ENCODE measurements at places on chromosomes 11 and 22.
A peak's percentile ranks its signal among the peaks of the same experiment; 100 is the strongest.

DNA sequence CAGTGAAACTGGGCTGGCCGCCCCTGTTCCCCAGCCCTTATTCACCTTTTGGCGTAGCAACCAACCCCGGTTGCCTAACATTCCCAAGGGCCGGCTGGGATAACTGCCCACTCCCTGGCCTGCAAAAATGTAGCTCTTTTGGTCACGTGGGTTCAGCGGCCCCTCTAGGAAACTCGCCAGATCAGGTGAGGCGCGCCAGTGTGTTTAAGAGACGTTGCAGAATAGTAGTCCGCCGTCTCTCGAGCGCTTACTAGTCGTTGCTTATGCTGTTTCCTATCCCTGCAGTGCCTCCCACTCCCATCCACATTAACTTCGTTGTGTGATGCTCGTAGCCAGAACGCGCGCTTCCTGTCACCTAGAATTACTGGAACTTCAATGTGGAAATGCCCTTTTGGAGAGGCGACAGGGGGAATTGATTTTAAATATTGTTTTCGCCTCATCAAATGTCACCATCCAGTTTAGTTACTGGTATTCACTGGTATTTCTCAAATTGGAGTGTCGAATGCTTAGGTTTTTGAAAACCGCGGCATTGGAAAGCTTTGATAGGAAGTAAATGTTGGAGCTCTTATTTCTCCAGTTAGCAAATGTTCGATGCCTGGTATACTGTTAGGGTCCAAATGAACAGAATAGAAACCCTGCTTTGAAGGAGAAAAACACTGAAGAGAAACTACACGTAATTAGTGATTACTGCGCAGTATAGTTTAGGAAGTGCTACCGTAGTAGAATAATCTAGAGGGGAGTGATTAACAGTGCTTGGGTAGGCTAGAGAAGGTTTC, 823 bp downstream of the CEP57 start:
- DNase-seq, result peak; percentile 24

DNA sequence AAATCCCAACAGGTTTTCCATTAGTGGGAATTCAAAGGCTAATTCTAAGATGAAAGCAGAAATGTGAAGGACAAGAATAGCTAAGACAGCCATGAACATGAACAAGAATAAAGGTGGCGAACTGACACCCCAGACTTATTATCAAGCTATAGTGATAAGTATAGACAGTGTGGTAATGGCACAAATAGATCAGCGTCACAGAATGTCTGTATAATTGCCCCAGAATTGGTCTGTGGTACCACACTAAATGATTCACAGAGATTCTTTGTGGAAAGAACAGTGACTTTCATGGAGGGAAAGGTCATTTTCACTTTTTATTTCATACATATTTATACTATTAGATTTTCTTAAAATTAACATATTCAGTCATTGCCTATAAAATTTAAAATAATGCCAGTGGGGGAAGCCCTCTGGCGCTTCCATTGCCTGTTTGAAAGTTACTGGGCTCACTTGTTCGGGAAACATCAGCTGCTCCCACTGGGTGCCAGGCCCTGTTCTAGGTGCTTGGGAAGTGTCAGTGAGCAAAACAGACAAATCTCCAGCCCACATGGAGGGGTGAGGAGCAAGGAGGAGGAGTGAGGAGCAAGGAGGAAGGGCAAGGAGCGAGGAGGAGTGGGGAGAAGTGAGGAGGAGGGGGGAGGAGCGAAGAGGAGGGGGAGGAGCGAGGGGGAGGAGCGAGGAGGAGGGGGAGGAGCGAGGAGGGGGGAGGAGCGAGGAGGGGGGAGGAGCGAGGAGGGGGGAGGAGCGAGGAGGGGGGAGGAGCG, 11.3 kb upstream of the NLRP6 start:
- no peak for DNase-seq

GRCh38 chr11:96200243-96200642, 142.8 kb downstream of the MAML2 start:
- DNase-seq, result peak; percentile 30

- DNase-seq, result no peak
These were observed 5.8 kb downstream of the MS4A12 start for GRCh38 chr11:60498399-60498798.

DNA sequence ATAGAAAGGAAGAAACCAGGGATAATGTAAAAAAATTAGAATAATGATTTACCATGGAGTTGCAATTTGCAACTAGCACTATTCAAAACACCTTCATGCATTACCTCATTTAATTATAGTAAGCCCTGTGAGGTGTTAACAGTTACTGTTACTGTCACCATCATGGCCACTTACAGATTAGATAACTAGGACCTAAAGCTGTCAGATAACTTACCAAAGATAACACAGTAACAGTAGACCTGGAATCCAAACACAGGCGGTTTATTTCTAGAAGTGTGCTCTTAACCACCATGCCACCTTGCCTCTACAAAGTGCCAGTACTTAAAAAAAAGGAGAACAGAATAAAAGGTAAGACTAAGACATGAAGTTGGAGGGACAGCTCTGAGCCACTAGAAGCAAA, 11.1 kb upstream of the LARGE1 start:
- DNase-seq, result no peak

DNA sequence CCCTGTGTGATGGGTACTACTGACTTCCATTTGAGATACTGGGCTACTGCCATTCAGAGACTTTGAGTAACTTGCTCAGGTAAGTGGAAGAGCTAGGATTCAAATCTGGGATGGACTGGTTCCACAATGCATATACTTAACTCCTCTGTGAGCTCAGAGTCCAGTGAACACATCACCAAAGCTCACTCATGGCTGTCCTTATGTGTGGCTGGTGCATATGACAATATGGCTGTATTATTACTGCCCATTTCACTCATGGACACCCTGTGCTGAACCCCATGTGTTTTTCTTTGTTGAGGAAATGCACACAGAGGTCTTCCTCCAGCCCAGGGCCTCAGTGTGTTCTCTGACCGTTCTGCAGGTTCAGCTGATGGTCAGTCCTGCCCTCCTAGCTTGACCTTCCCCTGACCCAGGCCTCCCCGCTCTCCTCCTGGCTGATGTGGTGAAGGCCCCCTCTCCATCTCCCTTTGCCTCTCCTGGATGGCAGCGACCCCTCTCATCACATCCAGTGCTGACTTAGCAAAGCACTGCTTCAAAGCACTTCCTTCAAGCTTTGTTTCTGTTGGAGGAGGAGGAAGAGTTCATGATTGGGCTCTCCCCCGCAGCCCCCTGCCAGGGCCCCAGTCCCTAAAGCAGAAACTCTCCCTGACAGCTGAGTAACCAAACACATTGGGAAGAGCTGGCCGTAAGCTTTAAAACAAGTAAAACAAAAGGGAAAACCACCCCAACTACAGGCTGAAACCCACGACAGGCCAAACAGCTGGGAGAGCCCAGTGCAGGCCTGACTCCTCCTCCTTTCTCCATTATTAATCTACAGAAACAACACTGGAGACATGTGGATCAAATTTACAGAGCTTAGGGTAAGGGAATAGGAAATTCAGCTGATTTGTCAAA, 101.2 kb downstream of the NAT10 start:
- no peak for DNase-seq

DNA sequence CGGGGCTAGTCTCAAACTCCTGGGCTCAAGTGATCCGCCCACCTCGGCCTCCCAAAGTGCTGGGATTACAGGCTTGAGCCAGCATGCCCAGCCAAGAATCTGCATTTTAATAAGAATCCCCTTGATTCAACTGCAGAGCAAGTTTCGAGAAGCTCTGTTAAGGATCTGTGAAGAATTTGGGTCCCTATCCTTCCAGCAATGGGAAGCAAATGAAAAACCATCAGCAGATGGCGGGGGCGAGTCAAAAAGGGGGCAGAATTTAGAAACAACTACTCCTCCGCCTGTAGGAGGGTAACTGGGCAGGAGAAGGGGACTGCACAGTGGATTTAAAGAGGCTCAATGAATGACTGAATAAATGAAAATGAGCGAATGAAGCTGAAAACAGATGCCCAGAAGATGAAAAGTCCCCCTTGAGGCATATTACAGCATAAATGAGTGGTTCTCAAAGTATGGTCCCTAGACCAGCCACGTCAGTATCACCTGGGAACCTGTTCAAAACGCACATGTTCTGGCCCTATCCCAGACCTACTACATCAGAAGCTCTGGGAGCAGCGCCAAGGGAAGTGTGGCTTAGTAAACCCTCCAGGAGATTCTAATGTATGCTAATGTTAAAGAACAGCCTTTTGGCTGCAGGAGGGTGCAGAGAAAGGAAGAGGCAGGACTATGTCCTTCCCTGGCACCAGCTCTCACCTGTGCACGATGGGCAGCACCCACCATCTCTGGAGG, 15.0 kb downstream of the VWCE start:
- DNase-seq, result no peak

GRCh38 chr11:61805146-61805545, 11.7 kb downstream of the FADS1 start:
- no peak for DNase-seq

- no peak for DNase-seq
These were observed 49.8 kb downstream of the APIP start for GRCh38 chr11:34866375-34866774.

- DNase-seq, result no peak
These were observed 63.8 kb upstream of the UCP3 start for GRCh38 chr11:74072721-74073120.

DNA sequence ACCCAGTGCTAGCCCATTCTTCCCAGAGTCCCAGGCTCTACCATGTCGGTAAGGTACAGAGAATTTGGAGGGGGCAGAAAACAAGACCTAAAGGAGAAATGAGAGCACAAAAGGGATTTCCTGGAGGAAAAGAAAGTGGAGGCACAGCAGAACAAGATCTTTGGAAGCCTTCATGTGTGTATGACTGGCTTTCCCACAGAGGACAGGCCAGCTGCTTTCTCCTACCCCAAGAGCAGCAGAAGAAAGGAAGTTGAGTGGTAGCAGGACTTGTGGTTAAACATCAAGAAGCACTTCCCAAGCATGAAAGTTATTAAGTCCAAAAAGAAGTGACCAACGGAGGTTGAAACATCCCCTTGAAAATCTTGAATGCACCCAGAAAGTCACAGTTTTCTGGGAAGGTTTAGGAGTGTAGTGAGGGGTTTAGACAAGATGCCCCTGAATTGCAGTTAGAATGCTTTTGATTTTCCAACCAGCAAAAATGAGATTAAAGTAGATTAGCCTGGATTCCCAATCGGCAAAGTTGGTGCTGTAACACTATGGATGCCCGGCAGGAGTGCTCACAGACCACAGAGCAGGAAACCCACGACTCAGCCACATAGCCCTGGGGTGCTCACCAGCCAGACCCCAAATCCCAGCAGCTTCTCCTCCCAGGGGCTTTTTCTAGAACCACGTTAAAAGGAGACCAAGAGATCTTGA, 608 bp downstream of the TMPRSS13 start:
- no peak for DNase-seq

- DNase-seq, result no peak
These were observed 206.7 kb upstream of the TBCEL start for GRCh38 chr11:120817158-120817557.

GRCh38 chr11:112241486-112241885, 15.3 kb downstream of the PTS start:
- peak; percentile 40 for DNase-seq
